ENCODE measurements at places on chromosomes 5 and 9. TPM values are rescaled to one million over a fixed set of nuclear protein-coding genes. Genes with fewer than 3 reads are reported as not detected.

GRCh38 chr9:89920131-89920530 lies 315.3 kb downstream of the GADD45G start:
- no peak for DNase-seq

GRCh38 chr5:51027271-51027670 lies 356.0 kb upstream of the ISL1 start:
- no peak for DNase-seq

PCDHA10 gene
- 0.33 TPM for total RNA-seq

PAM gene
- 131 TPM for total RNA-seq

DNA sequence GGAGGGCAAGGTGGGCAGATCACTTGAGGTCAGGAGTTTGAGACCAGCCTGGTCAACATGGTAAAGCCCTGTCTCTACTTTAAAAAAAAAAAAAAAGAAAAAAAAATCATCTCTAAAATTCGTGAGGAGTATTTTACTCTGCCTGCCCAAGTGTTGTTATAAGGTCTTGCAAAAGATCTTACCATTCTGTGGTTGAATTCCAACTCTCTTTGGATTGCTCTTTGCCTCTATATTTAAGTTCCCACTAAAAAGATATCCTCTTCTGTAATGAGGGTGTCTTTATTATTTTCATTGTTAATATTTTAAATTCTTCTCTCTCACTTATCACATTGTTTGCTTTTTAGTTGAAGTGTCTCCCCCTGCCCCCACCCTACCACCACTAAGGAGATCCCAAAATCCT lies 33.4 kb downstream of the CREBRF start:
- no peak for DNase-seq

- DNase-seq, result no peak
Measured at GRCh38 chr9:105157171-105157583, 87.3 kb upstream of the SLC44A1 start.

GRCh38 chr5:8289779-8290178 lies 420.8 kb downstream of the MTRR start:
- no peak for DNase-seq

DNA sequence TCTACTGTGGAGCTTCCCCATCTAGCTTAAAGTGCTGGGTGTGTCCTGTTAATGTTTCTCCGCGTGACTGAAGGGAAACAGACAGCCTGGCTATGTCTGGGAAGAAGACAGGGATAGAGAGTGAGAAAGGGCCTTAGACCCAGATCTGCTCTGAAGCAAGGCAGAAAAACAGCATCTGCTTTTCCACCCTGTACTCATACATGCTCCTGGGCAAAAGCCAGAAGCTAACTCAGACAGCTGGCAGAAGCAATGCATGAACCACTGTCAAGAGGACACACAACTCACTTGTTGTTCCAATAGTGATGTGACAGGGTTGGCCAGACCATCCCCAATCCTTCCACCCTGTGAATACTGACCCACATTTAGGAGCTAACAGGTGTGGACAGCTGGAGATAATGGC lies 63.3 kb downstream of the DPYSL3 start:
- no peak for DNase-seq

ADGRV1 gene
- total RNA-seq, result 0.49 TPM

PALM2AKAP2 gene
- 0.44 TPM for total RNA-seq

KCNIP1 gene
- not detected for total RNA-seq

- DNase-seq, result no peak
Measured at GRCh38 chr9:29322240-29322639, 1749.0 kb upstream of the C9orf72 start.

DNA sequence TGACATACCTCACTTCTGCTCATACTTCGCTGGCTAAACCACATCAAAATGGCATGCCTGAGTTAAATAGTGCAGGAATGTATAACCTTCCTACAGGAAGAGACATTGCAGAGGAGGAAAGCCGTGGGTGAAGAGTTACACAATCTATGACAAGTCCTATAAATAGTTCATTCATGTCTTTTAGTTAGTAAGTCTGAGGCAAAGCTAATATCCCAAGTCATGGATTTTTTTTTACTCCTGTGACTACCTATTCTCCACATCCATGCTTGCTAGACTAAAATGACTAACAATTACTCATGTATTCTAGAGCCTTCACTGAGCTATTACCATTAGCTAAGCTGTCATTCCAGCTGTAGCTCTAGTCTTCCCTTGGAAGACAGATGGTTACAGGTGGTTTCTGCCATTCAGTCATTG lies 391.3 kb downstream of the NR2F1-AS1 start:
- peak; percentile 81 for DNase-seq

DNA sequence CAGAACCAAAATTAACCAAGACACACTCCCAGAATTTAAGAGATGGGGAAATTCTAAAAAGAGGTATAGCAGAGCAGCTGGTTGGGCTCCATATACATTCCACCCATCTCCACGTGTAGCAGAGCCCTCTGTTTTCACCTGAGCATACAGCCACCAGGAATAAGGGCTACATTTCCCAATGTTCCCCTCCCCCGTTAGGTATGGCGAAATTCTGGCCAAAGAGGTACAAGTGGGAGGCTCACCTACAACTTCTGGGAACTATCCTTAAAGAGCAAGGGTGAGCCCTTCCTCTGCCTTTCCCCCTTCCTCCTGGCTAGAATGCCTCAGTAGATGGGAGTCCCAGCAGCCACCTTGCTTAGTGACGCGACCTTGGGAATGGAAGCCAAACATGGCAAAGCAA lies 5.3 kb upstream of the SAP30L start:
- no peak for DNase-seq

DNA sequence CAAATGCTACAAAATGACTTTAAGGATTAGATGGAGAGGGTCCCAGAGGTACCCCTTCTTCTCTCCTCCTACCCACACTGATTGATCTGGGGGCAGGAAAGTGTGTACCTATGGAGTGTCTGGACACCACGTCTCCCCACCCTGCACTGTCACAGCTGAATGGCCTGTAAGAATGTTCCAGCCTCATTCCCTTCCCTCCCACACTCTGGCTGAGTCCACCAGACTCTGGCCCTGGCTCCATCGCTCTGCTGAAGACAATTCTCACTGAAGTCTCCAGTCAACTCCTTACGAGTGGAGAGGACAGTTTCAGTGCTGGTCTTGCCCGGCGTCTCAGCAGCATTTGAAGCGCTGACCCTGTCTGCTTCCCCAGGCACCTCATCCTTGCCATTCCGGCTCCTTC lies 105.8 kb downstream of the TTLL11 start:
- DNase-seq, result no peak

GRCh38 chr5:61401726-61402125 lies 69.7 kb downstream of the ZSWIM6 start:
- DNase-seq, result no peak

PRELID1 gene
- total RNA-seq, result 275 TPM

DNA sequence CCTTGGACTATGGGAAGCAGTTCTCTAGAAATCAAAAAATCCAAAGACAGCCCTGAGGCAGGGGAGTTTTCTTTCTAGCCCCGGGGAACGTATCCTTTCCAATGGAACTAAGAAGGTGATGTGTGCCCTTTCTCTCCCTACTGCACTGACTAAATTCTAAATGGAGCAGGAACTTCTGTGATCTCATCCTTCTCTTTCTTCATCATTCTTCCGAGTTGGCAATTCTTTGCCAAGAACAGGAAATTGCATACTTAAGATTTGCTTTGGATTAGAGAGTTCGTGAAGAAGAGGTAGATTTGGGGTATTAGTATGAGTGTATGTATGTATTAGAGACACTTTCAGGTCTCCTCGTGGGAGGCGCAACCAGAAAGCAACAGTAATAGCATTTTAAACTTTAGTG lies 178.0 kb upstream of the PIK3R1 start:
- no peak for DNase-seq

DNA sequence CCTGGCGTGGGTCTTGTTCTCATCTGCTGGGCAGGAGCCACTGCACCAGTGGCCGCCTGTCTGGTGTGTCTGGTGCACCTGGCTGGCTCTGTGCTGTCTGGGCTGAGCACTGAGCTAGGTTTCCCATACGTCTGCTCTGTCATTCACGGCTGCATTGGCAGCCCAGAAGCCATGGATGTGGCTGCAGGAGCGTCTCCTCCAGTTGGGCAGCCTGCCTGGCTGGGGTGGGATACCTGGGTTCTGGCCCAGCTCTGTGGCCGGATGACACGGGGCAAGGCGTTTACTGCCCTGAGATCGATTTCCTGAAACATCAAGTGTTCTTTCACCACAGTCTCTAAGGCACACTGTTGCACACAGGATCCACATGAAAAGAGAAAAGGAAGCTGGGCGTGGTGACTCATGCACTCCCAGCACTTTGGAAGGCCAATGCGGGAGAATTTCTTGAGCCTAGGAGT lies 25.5 kb upstream of the SLC25A51 start:
- DNase-seq, result no peak
